GM13976 (cell line): ENCODE measurements at places on chromosomes 7 and 10.

DNA sequence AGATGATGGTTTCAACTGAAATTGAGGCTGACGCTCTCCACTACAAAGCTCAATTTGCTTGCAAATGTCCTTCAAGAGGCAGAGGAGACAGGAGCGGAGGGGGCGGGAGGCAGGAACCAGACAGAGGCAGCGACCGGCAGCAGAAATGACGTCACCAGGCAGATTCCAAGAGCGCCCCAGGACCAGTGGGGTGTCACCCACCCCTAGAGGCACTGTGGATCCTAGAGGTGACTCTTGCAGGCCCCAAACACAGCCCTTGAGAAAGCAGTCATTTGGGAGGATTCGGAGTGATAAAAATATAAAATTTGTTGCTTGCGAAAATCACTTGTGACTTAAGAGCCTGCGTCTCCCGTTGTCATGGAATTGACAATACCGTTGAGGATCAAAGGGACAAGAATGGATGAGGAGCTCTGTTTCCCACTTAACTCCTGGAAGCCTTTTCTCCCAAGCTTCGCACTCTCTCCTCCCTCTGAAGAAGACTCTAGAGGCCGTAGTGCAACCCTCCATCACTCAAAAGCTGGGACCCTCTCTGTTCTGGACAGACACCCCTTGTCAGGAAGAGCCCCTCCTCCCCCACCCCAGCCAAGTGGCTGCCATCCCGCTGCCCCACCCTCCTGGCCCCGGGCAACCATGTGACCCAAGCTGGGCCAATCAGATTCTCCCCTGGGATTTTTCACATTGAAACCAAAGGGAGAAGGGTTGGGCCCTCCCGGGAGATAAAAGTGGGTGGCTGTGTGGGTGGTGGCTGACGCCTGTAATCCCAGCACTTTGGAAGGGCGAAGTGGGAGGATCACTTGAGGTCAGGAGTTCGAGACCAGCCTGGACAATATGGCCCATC is 16.3 kb upstream of the SLC29A4 start:
- DNase-seq = no peak

DNA sequence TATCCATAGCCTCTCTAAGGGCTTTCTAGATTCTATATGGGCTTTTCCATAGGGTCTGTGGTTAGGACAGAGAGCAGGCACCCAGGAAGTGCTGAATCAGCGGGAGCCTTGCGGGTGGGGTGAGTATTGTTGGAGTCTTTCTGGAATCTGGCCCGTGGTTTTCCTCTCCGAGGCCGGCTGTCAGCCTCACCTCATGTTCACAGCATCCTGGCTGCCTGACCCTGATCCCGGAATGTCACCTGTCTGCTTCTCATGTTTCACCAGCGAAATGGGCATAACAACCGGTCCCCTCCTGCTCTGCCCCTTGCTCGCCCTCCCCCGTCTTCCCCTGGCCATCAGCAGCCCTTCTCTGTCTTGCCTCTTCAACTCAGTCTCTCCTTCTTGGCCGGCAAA is 36.5 kb downstream of the DDIT4 start:
- DNase-seq = no peak

DNA sequence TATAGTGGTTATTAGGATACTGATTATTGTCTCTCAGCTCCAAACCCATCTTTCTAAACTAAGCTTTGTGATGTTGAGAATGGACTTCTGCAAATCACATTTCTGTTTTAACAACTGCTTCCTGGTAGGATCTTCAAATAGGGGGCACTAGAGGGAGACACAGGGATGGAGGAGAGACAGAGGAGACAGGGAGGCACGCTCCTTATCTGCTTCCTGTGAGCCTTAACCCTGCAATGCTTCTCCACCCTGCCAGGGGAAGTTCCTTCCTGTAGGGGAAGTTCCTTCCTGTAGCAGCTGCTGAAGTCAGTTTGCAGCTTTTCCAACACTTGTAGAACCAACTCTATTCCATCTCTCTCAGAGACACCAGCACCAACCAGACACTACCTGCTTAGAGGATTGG is 847.2 kb downstream of the CCSER2 start:
- DNase-seq = no peak

DNA sequence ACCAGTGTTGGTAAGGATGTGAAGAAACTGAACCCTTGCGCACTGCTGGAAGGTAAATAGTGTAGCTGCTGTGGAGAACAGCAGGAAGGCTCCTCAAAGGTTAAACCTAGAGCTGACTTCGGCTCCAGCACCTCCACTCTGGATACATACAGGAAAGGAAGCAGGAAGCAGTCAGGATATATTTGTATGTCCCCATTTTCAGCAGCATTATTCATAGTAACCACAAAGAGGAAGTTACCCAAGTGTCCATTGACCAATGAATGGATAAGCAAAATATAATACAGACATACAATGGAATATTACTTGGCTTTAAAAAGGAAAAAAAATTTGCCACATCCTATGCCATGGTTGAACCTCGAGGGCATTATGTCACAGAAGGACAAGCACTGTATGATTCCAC is 15.0 kb downstream of the RET start:
- no peak for DNase-seq

DNA sequence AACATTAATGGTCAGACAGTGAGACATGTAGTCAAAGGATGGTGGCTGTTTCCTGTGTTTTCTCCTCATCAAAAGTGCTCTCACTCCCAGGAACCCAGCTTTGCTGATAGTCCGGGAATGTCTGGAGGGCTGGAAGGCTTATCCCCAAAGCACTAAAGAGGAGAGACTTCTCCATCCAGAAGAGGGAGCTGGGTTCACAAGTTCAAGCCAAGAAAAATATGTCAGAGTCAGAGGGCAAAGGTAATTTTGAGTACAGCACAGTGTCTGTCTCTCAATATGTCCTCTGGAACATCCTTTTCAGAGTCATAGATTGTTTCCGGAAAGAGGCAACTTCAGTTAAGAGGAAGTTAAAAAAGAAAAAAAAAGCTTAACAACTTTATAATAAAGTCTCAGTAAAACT is 281.5 kb upstream of the PHYHIPL start:
- DNase-seq = no peak

DNA sequence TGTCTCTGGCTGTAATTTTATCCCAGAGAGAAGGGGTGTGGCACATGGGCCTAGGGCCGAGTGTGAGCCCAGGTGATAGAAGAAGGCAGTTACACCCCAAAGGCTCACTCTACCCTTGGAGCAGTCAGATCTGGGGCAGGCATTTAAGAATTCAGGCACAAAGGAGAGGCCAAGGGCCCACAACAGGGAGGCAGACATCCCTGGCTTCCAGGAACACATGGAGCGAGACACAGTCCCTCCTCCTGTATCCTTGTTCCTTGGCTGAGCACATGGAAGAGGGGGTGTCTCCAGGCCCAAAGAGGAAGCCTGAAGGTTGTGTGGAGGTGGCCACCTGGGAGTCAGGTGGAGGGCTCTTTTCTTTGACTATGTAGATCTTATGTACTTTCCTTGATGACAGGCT is 286.2 kb downstream of the RPS24 start:
- no peak for DNase-seq

DNA sequence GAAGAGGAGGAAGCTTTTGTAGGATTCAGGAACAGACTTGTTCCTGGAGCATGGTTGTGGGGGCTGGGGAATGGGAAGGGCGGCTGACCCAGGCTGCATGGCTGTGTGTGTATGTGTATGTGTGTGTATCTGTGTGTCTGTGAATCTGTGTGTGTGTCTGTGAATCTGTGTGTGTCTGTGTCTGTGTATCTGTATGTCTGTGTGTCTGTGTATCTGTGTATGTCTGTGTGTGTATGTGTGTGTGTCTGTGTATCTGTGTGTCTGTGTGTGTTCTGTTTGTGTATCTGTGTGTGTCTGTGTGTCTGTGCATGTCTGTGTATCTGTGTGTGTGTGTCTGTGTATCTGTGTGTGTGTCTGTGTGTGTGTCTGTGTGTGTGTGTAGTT is 6.6 kb upstream of the STX1A start:
- no peak for DNase-seq

DNA sequence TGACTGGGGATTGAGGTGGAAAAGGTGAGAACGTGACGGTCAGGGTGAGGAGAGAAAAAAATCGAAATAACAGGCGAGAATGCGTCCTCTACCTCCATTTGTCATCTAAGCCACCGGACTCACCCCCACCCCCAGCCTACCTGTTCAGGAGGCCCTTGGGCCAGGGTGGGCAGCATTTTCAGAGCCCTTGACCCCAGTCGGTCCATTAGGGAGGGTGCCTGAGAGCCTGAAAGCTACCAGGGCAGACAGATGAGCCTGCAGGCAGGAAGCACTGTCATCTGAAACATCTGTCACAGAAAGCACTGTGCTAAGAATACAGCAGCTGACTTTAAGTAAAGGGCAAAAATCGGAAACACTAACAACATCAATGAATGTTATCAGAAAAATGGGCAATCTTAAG is 47.0 kb downstream of the MAD1L1 start:
- no peak for DNase-seq

DNA sequence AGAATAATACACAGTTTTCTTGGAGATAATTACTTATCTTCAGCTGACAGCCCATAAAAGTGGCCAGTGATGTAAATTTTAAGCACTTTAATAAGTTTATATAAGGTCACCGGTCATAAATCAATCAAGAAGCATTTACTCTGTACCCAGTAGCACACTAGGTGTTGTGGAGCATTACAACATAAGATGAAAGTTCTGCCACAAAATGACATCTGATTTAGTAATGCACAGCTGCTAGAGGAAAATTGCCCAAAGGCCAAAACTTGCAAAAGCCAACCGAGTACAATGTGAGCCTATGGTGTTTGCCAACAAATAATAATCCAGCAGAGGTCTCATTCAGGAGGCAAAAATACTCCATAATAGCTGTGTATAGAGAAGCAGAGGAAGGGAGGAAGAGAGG is 63.6 kb downstream of the GPR37 start:
- no peak for DNase-seq

DNA sequence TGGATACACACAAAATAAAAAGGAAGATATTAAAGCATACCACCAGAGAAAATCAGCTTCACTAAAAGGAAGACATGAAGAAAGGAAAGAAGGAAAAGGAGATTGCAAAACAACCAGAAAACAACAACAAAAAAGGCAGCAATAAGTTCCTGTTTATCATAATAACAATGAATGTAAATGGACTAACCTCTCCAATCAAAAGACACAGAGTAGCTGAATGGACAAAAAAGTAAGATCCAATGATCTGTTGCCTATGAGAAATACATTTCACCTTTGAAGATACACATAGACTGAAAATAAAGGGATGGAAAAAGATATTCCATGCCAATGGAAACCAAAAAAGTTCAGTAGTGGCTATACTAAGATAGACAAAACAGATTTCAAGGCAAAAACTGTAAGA is 30.3 kb upstream of the FAM171A1 start:
- DNase-seq = no peak

GRCh38 chr7:35605760-35606159 is 89.2 kb downstream of the HERPUD2 start:
- no peak for DNase-seq

- DNase-seq = no peak
Measured at GRCh38 chr7:13288516-13288915, 601.1 kb downstream of the ARL4A start.

- peak; percentile 82 for DNase-seq
Measured at GRCh38 chr10:86712317-86712707, 44.0 kb downstream of the LDB3 start.

DNA sequence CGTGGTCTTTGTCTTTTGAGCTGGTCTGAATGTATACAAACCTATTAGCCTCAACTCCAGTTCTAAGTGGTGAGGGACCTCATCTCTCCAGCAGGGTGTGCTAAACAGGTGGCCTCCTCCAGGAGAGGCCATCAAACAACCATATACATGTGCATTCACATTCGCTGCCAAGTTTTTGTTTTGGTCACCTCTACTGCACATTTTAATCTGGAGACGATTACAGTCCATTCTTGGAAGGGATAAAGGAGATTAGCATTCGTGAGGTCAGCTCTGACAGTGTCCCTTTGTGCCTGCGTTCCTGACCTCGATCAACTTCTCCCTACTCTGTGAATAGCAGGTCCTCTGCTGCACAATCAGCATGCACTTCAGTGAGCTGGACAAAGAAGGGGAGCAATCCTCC is 60.8 kb downstream of the RHOBTB1 start:
- DNase-seq = peak; percentile 32

GRCh38 chr7:82594665-82595064 is 151.1 kb upstream of the CACNA2D1 start:
- no peak for DNase-seq

DNA sequence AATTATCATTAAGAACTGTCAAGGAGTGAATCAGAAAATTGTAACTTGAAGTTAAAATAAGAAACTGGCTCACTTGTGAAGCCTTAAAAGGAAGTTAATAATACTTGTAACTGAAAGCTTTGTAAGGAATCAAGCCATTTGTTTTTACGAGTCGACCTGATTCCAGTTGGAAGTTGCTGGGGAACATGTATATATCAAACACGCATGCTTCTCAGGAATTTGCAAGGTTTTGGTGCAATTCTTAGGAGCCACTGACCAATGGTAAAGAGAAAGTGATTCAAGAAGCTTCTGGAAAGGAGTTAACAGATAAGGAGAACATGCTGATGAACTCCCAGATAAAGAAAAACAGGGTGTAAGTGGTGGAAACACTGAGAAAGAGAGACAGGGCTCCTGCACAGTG is 56.4 kb downstream of the ETV1 start:
- DNase-seq = no peak

DNA sequence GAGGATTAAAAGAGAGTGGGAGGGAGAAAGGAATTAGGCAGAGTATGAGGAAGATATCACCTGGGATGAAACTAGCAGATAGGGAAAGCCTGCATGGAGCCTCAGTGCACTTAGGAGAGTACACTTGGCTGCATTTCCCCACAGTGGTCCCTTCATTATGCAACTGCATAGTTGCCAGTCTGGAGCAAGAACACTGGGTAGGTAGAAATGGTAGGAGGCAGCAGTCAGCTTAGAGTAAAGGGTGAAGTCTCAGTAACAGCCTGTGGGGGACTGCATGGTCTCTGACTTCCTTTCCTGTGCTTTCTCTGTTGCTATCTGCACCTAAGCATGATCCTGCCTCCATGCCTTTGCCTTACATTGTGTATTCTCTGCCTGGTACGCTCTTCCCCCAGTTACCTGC is 14.0 kb upstream of the PCGF5 start:
- no peak for DNase-seq

GRCh38 chr7:21967598-21968003 is 21.9 kb upstream of the CDCA7L start:
- peak; percentile 24 for DNase-seq

DNA sequence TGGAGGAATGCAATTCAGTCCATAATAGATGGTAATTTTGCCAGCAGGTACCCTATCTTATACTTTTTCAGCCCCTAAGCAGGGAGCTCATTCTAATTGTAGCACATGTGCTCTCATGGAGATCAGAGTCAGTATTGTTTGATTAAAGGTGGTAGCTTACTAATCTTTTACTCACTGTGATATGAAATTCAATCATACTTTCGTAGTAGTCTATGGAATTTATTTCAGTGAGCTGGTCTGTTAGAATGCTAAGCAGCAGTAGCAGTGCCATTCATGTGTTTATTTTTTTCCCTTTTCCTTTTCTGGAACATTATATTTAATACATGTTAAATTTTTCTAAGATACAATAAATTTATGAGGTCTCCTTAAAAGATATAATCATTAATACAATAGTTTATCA is 109.0 kb downstream of the ST7 start:
- no peak for DNase-seq

DNA sequence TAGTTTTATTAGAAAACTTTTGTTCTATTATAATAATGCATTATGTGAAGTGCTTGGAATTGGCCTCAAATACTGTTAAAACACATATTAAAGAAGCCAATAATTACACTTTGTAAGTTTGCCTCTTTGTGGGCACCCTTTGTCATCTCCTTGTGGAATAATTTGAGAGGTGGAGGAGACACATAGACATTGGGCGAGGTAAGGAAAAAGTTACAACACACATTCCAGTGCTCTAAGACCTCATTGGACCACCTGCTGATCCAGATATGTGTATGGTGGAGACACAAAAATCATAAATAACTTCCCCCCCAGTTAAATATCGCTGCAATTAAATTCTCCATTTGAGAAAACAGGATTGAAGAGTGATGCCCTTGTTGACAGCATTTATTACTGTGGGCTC is 511.8 kb downstream of the GFRA1 start:
- DNase-seq = no peak
